ENCODE measurements at places on chromosomes 5 and 9. TPM values are rescaled to one million over a fixed set of nuclear protein-coding genes. Genes with fewer than 3 reads are reported as not detected.

DNA sequence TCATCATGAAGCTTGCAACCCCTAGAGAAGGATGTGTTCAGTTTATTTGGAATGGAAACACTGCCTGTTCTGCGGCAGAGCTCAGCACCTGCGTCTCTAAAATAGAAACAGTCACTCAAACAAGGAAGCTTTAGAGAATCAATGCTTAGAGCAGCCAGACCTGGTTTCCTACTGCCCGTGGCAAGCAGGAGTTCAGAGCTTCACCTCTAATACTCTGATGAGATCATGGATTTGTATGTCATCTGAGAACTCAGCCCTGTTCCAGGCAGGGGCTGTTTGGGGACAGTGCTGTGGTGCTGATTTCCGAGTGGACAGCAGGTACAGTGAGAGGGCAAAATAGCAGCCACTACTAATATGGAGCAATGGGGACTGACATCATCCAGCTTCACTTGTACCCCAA, 236.0 kb upstream of the IRX1 start:
- no peak for DNase-seq

DNA sequence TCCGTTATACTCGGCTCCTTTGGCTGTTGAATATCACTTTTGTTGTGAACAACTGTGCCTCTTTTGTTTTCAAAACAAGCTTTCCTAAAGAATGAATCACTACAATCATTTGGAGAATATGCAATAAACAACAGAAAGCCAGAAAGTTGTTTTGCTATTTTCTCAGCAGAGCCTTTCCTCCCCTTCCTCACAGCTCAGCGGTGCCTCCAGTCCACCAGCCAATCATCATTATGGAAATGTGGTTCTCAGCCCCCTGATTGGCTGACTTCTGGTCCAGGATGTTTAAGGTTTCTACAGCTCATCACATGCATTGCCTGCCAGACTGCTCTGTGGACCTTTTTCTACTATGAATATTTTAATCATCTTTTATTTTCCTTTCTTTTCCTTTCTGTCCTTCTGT, 9.1 kb upstream of the ZNF608 start:
- no peak for DNase-seq

DNA sequence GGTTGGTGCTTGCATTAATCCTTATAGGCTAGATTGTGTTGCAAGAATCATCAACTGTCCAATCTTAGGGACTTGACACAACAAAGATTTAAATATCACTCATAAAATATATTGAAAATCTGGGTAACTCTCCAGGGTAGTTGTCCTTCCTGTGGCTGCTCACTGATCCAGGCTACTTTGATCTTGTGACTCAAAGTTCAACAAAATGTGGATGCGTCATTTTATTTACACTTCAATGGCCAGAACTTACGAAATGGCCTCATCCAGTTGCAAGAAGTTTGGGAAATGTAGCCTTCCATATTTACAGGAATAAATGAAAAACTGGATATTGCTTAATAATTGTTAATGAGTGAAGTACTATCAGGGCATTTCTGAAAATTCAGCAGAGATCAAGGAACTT, 235.5 kb upstream of the ACTBL2 start:
- DNase-seq: no peak

DNA sequence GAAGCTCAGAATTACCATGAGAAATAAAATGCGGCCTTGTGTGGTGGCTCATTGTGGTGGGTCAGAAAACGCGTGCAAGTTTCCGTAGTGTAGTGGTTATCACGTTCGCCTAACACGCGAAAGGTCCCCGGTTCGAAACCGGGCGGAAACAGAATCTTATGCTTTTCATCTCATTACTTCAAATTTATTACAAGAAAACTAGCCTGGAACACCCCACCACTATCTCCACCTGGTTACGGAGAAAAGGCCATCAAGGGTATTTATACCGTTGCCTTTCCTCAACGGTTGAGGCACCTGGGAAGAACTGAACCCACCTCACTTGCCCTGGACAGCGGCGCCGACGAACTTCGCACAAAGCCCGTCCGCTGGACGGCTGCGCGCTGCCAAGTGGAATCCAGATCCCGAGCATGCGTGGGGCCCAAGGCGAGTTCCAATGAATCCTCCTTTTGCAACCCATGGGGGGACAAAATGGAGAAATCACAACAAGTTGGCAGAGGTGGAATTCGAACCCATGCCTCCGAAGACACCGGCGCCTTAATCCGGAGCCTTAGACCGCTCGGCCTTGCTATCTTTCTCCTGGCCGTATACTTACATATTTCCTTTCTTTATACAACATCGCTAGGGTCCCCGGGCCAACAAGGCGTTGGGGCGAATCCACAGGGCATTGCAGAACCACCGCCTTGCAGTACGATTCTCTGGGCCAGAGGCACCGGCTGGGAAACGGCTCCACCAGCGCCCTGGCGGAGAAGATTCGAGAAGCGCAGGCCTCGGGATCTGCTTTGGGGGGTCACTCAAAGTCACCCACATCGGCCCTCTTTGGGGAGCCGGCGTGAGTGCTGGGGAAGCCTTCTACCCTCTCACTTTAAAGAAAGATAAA, 16.9 kb downstream of the OR2V2 start:
- no peak for DNase-seq

NADK2 gene
- 37.3 TPM for total RNA-seq

C9orf50 gene
- total RNA-seq: not detected
